ENCODE measurements at places on chromosomes 4 and X.

DNA sequence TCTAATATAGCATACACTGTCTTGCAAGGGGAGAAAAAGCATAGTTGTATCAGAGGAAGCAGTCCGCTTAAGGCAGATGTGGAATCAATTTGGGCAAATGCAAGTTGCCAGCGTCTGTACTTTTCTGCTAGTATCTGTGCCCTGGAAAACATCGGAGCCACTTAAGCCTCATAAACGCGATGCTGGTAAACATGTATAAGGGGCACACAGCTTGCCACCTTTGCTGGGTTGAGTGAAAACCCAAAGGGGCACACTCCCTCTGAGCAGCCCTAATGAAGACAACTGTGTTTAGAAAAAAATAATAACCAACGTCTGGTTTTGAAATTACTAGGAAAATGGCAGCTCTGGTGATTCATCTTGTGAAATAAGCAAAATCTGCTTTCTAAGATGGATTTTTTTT is 24.3 kb downstream of the SMIM20 start:
- no peak for DNase-seq

DNA sequence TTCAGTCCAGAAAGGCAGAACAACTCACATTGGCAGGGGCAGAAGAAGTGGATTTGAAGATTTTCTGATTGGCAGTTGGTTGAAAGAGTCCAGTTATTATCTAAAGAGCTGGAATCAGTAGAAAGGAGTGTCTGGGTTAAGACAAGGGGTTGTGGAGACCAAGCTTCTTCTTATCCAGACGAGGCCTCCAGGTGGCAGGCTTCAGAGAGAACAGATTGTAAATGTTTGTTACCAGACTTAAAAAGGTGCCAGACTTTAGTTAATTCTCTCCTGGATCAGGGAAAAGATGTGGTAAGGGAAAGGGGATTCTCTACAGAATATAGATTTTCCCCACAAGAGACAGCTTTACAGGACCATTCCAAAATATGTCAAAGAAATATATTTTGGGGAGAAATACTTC is 36.7 kb upstream of the TLR3 start:
- no peak for DNase-seq

DNA sequence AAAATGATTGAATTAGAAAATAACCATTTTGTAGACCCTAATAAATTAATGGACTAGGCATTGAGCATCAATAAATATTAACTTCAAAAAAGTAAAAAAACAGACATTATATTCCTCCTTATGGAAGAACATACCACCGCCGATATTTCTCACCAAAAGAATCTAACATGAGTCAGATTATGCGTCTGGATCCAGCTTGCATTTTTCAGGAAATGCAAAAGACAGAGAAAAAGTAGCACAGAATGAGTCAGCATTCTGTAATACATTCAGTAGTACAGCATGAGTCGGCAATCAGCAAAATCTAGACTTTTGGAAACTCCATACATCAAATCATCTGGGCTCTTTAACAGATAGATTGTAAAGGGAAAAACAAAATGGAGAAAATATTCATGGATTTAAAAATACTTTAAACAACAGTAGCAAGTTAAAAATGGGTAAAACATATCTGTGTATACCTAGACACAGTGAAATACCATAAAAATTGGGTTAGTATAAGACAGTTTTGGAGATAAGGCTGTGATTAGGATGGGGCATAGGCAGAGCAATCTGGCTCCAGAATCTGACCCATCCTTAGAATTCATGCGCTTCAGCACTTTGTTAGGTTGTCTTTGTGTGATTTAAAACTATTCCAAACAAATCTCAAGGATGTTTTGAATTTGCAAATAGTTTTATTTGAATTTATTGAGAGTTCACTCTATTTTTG is 633.0 kb upstream of the FAM241A start:
- no peak for DNase-seq

GRCh38 chrX:14946606-14947155 is 73.5 kb downstream of the MOSPD2 start:
- no peak for DNase-seq

DNA sequence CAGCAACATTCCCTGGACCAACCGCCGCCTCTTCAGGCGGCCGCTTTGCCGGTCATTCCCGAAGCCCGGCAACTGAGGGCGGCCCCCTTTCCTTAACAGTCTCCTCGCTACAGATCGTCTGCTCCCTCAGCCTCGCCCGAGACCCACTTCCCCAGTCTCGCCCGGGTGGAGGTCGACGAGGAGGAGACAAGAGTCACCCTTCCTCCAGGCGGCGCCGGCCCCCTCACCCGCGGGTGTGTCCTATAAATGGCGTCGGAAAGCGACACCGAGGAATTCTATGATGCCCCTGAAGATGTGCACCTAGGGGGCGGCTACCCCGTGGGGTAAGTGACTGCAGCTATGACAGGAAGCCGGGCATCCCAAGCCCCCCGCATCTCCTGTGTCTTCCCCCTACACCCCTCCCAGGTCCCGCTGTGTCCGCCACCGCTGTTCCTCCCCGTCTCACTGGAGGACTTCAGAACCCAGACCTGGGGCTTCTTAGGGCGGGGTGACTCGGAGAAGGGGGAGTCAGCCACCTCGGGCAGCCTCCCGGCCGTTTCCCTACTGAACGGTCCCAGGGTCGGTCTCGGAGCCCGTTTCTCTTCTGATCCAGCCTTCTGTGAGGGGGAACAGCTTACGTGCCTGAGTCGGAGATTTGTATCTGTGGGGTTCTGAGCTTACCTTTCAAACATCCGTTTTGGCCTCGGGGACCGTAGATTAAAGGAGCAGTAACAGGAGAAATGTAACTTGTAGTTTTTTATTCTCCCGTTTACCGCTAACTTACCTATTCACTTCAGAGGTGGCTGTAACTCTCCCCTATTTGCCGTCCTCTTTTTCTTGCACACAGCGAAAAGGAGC is 570 bp downstream of the WDR44 start:
- DNase-seq: peak; percentile 18

DNA sequence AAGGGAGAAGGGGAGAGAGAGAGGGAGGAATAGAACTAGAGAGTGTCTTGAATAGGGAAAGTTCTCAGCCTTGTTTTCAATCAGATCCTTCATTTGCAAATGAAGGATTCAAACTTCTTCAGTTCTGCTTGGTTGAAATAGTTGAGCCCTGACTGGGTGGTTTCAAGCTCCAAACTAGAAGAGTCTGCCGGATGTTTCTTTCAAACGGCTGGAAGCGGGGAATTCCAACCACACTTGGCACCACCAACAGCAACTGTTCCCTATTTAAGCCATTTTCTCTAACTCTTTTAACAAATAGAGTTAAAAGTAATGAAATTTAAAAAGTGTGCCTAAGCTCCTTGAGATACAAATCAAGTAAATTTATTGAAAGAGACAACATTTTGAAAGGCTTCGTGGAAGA is 67.5 kb upstream of the DDX60 start:
- DNase-seq: no peak

Data from activated CD4-positive, alpha-beta T cell treated with anti-CD3 and anti-CD28 coated beads, Interleukin-2, amount 50 U/mL, for 24 hours (primary cell).